ENCODE measurements at places on chromosomes 4 and X. TPM values are rescaled to one million over a fixed set of nuclear protein-coding genes. Genes with fewer than 3 reads are reported as not detected.

XPNPEP2 gene
- total RNA-seq = 16.3 TPM

EFHC2 gene
- total RNA-seq = 10.0 TPM

PALLD gene
- 984 TPM for total RNA-seq

KDR gene
- total RNA-seq = 8.2 TPM

CISD2 gene
- total RNA-seq = 10.5 TPM

HDAC6 gene
- total RNA-seq = 356 TPM

PIM2 gene
- 9.6 TPM for total RNA-seq

TRAM1L1 gene
- not detected for total RNA-seq

- H3K4me3 ChIP-seq = peak overlapping the region; percentile 64
- H3K36me3 ChIP-seq = no peaks in the 10 kb centered on the region
- peaks cover 5% of the 10 kb centered on the region for H3K27me3 ChIP-seq
- DNase-seq = peak; percentile 3
- H3K27ac ChIP-seq = no peak overlapping the region
- no peaks in the 10 kb centered on the region for H3K4me1 ChIP-seq
These were observed 1.6 kb downstream of the KLHL13 start for GRCh38 chrX:118114971-118115370.

GRCh38 chr4:148431401-148431800 lies 10.8 kb downstream of the NR3C2 start:
- no peak overlapping the region for H3K4me3 ChIP-seq
- no peaks in the 10 kb centered on the region for H3K27me3 ChIP-seq
- H3K27ac ChIP-seq = peak overlapping the region; percentile 40

- peaks cover 7% of the 10 kb centered on the region for H3K36me3 ChIP-seq
- no peak overlapping the region for H3K4me3 ChIP-seq
- peaks cover 14% of the 10 kb centered on the region for H3K4me1 ChIP-seq
- DNase-seq = no peak
These were observed 8.8 kb downstream of the UGDH start for GRCh38 chr4:39518484-39518883.

DNA sequence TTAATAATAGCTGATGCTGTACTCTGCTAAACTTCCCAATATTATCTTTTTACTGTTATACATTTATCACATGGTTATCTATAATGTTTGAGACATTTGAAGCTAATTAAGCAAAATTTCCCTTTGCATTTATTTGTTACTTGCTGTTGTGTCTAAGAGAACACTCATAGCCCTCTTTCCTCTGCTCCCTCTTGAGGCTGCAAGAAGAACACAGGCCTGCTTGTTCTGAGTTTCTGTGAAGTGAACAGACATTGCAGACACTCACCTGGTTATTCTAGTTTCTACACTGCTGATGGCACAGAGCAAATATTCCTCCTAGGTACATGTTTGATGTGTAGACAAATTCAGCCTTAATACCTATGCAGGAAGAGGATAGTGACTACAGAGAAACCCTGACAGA lies 367.8 kb downstream of the GASK1B start:
- H3K27me3 ChIP-seq = no peaks in the 10 kb centered on the region
- H3K36me3 ChIP-seq = no peaks in the 10 kb centered on the region

GRCh38 chr4:126269106-126269505 lies 954.4 kb downstream of the FAT4 start:
- no peak overlapping the region for H3K27ac ChIP-seq
- no peaks in the 10 kb centered on the region for H3K4me1 ChIP-seq
- H3K4me3 ChIP-seq = no peak overlapping the region
- H3K27me3 ChIP-seq = no peaks in the 10 kb centered on the region
- H3K36me3 ChIP-seq = no peaks in the 10 kb centered on the region

DNA sequence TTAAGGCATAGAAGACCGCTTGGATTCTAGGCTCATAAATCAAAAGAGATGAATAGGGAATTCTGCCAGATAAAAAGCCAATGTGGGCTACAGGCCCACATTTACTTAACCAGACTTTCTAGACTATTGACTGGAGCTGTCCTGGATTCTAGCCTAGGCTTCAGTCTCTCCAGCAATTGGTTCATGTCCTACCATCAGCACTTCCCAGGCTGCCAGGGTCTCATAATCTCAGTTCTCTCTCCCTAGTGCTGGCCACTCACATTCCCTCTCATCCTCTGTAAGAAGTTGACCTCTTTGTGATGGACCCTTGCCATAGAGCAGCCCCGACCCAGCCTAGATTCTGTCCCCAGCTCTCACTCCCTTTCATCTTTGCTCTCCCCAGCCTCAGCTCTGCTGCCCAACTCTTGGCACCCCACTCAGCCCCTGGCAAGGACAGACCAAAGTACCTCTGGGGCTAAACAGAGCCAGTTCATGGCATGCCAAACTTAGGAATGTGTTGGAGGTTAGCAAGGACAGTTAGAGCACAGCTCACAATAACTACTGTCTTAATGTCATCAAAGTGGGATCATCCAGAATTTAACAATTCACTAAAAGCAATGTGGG lies 396.2 kb downstream of the INPP4B start:
- no peak overlapping the region for H3K27ac ChIP-seq
- no peaks in the 10 kb centered on the region for H3K27me3 ChIP-seq
- no peak overlapping the region for H3K4me3 ChIP-seq
- no peak for DNase-seq
- no peaks in the 10 kb centered on the region for H3K36me3 ChIP-seq

- peaks cover 26% of the 10 kb centered on the region for H3K4me1 ChIP-seq
- no peak for DNase-seq
- no peaks in the 10 kb centered on the region for H3K36me3 ChIP-seq
- H3K4me3 ChIP-seq = no peak overlapping the region
- no peaks in the 10 kb centered on the region for H3K27me3 ChIP-seq
These were observed 1.5 kb upstream of the NEIL3 start for GRCh38 chr4:177308125-177308524.

GRCh38 chrX:57528670-57529255 lies 63.0 kb upstream of the ZXDB start:
- no peaks in the 10 kb centered on the region for H3K27me3 ChIP-seq
- no peak overlapping the region for H3K4me3 ChIP-seq
- no peaks in the 10 kb centered on the region for H3K36me3 ChIP-seq
- H3K4me1 ChIP-seq = no peaks in the 10 kb centered on the region
- no peak for DNase-seq

Data from stomach (tissue), 19 donors.